Body of pancreas (tissue), 4 donors: ENCODE measurements at places on chromosomes 7 and 10. TPM values are rescaled to one million over a fixed set of nuclear protein-coding genes. Genes with fewer than 3 reads are reported as not detected.
A peak's percentile ranks its signal among the peaks of the same experiment; 100 is the strongest.

GRCh38 chr10:642186-642890, 47.1 kb downstream of the DIP2C start:
- no peaks in the 10 kb centered on the region for H3K36me3 ChIP-seq
- DNase-seq: peak; percentile 8
- no peaks in the 10 kb centered on the region for H3K27me3 ChIP-seq
- no peak overlapping the region for H3K27ac ChIP-seq
- H3K4me1 ChIP-seq: no peaks in the 10 kb centered on the region
- no peak overlapping the region for H3K4me3 ChIP-seq

DNA sequence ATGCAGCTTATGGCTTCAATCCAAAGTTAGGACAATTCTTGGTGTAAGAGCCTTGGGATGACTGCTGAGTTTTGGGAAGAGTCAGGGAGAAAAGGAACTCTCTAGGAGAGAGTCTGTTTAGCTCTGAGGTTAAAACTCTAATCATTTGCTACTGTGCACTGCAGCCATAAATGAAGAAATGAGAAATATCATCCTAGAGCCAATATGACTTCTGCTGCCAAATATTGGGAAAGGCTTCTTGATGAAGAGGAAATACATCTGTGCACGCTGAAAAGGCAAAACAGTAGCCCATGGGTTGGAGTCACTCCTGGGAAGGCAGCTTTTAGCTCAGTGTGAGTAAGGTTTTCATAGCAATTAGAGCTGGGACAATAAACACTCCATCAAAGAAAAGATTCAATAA, 308.8 kb downstream of the SFMBT2 start:
- H3K27me3 ChIP-seq: no peaks in the 10 kb centered on the region
- DNase-seq: no peak
- no peak overlapping the region for H3K27ac ChIP-seq
- H3K36me3 ChIP-seq: no peaks in the 10 kb centered on the region
- H3K4me3 ChIP-seq: no peak overlapping the region

Gene VIPR2
- total RNA-seq: 18.2 TPM

Gene HTR7
- not detected for total RNA-seq

Gene EN2
- not detected for total RNA-seq

DNA sequence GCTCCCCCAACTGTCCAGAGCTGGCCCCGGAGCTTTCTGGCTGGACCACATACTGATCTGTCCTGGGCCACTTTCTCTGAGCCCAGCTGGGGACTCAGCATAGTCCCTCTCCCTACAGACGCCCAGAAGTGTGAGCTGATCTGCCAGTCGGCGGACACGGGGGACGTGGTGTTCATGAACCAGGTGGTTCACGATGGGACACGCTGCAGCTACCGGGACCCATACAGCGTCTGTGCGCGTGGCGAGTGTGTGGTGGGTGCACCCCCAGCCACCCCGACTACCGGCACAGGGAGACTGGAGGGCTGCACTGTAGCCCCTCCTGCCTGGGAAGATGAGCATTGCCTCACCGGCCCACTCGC, 41.8 kb downstream of the TBATA start:
- H3K36me3 ChIP-seq: no peaks in the 10 kb centered on the region
- H3K4me1 ChIP-seq: no peaks in the 10 kb centered on the region
- no peaks in the 10 kb centered on the region for H3K27me3 ChIP-seq
- DNase-seq: no peak
- no peak overlapping the region for H3K27ac ChIP-seq

DNA sequence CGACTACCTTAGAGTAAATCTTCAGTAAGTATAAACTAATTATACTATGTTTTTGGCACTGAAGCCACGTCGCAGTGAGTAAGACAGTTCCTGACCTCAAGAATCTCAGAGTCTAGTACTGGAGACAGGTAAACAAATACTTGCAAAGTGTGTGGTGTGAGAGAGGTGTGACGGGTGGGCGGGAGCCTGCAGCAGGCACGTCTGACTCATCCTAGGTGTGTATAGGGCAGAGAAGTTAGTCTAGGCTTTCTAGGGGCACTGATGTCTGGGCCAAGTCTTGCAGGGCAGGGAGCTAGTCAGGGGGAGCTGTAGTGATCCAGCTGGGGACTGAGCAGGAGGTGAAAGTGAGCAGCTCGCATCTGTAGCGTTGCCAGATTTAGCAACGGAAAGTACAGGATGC, 35.9 kb upstream of the SFTPD start:
- H3K27ac ChIP-seq: no peak overlapping the region
- DNase-seq: no peak
- peaks cover 27% of the 10 kb centered on the region for H3K4me1 ChIP-seq
- no peaks in the 10 kb centered on the region for H3K27me3 ChIP-seq
- H3K36me3 ChIP-seq: no peaks in the 10 kb centered on the region

- DNase-seq: no peak
- H3K27me3 ChIP-seq: no peaks in the 10 kb centered on the region
Observed at GRCh38 chr7:91064052-91064451, 200.2 kb upstream of the FZD1 start.

DNA sequence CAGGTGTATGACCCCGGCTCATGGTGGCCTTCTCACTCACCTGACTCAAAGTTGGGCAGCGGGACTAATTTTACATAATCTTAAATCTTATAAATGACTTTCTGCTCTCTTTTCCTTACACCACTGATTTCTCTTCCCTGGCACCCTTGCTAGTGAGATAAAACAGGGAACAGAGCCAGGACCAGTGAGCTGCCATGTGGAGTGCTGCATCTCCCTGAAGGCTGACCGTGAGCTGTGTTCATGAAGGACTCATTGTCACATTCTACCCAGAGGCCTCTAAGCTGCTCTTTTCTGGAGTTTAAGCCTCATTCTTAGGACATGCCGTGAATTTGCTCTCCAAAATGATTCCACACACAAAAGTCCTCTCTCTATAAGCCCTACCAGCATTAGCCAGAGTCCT, 762.3 kb downstream of the AUTS2 start:
- H3K4me1 ChIP-seq: no peaks in the 10 kb centered on the region
- DNase-seq: no peak
- H3K27me3 ChIP-seq: no peaks in the 10 kb centered on the region
- H3K27ac ChIP-seq: no peak overlapping the region

- H3K27ac ChIP-seq: no peak overlapping the region
- H3K4me3 ChIP-seq: no peak overlapping the region
- no peaks in the 10 kb centered on the region for H3K27me3 ChIP-seq
- H3K4me1 ChIP-seq: no peaks in the 10 kb centered on the region
- DNase-seq: no peak
- no peaks in the 10 kb centered on the region for H3K36me3 ChIP-seq
Observed at GRCh38 chr10:14787938-14788337, 13.2 kb upstream of the FAM107B start.

Gene NANOS1
- total RNA-seq: 4.4 TPM

DNA sequence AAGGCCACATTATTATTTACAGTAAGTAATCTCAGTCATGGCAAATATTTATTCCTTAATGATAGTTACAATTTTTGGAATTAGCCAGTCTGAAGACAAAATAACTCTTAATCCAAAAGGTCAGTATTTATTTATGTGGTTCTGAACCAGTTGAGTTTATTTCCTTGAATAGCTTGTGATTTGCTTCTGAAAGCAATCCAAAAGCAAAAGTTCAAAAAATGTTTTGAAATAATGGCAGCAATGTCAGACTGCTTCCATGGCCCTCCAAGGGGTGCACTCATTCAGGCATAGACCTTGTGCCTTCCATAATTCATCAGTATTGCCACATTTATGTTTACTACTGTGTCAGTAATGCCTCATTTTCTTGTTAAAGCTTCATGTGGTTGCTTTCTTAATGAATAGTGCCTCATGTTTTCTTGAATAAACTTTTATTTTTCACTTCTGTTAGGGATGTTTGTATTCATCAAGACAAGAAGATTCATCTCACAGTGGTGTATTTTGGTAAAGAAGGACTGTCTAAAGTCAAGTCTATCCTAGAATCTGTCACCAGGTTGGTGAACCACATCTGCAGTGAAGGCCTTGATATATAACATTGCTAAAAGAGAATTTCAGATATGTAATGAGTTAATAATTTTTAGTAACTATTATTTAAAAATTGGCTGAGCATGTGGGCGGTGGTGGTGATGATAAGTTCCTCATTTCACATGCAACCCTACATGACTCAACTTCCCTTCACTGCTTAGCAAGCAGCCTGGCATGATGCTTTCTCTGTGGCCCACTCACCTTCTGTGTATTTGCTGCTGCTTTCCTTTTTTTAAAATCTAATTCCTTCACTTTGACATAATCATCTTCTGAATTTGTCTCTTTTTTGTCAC, 22.0 kb downstream of the CSGALNACT2 start:
- H3K27ac ChIP-seq: no peak overlapping the region
- H3K4me1 ChIP-seq: no peaks in the 10 kb centered on the region
- H3K27me3 ChIP-seq: no peaks in the 10 kb centered on the region
- DNase-seq: no peak
- H3K36me3 ChIP-seq: no peaks in the 10 kb centered on the region
- no peak overlapping the region for H3K4me3 ChIP-seq

Gene NEUROG3
- not detected for total RNA-seq

Gene ADRB1
- 1.0 TPM for total RNA-seq

GRCh38 chr10:108567899-108568752, 1355.2 kb downstream of the XPNPEP1 start:
- no peak for DNase-seq
- no peaks in the 10 kb centered on the region for H3K36me3 ChIP-seq

- H3K27ac ChIP-seq: no peak overlapping the region
- no peak for DNase-seq
- H3K27me3 ChIP-seq: no peaks in the 10 kb centered on the region
- no peaks in the 10 kb centered on the region for H3K36me3 ChIP-seq
- no peaks in the 10 kb centered on the region for H3K4me1 ChIP-seq
Observed at GRCh38 chr10:132353456-132354355, 21.7 kb downstream of the LRRC27 start.

Gene DENND2A
- total RNA-seq: 7.3 TPM

DNA sequence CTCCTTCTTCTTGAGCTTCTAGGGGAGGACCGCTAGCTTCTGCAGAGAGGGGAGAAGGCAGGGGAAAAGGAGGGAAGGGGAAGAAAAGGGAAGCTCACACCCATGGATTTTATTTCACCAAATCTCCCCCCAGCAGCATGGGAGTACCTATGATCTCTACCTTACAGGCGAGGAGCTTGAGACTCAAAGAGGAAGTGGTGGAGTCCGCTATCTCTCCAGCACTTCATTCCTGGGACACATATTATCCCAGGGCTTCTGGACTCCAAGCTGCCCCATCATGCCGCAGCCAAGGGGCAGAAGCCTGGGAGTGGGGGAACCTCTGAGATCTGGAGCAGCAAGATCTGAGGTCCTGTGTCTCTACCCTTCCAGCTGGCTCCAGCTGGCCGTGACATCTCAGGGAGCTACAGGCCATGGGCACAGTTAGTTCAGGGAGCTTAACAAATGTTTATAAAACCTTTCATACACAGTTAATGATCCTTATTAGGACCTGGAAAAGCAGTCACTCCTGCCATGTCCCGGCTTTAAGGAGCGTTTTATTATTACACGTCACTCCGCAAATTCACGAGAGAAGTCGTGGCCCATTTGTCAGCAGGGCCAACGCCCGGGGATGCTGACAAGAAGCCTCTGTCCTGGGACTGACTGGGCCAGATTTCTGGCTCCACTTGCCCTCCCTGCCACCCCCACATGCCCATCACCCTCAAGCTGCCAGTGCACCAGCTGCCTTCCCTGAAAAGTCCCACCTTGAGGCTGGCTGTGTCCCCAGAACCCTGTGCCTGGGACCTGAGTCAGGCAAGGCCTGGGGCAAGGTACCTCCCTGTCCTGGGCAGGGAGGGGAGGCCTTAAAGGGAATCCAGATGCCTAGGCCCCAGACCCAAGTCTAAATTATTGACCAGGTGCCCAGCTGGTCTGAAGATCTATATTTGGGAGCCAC, 132.1 kb upstream of the ZMIZ1 start:
- H3K4me1 ChIP-seq: no peaks in the 10 kb centered on the region
- no peak for DNase-seq
- H3K27me3 ChIP-seq: no peaks in the 10 kb centered on the region
- H3K36me3 ChIP-seq: no peaks in the 10 kb centered on the region

Gene LRRC27
- total RNA-seq: 6.5 TPM

GRCh38 chr7:101699399-101699798, 70.3 kb upstream of the MYL10 start:
- no peak for DNase-seq
- H3K36me3 ChIP-seq: no peaks in the 10 kb centered on the region
- no peaks in the 10 kb centered on the region for H3K27me3 ChIP-seq
- H3K4me1 ChIP-seq: no peaks in the 10 kb centered on the region
- H3K27ac ChIP-seq: no peak overlapping the region

- H3K4me1 ChIP-seq: peaks cover 3% of the 10 kb centered on the region
- H3K27ac ChIP-seq: no peak overlapping the region
- H3K36me3 ChIP-seq: no peaks in the 10 kb centered on the region
- no peak overlapping the region for H3K4me3 ChIP-seq
- DNase-seq: no peak
- no peaks in the 10 kb centered on the region for H3K27me3 ChIP-seq
Observed at GRCh38 chr10:29379208-29379607, 90.3 kb downstream of the LYZL1 start.

Gene PALD1
- total RNA-seq: 4.9 TPM

GRCh38 chr7:97006055-97006815, 882 bp downstream of the DLX6 start:
- H3K4me1 ChIP-seq: peaks cover 17% of the 10 kb centered on the region
- H3K4me3 ChIP-seq: no peak overlapping the region
- H3K27ac ChIP-seq: no peak overlapping the region
- H3K36me3 ChIP-seq: no peaks in the 10 kb centered on the region

Gene ACTR3C
- total RNA-seq: 69.9 TPM

Gene AQP1
- 197 TPM for total RNA-seq

GRCh38 chr10:70634011-70634410, 31.5 kb upstream of the PRF1 start:
- H3K36me3 ChIP-seq: no peaks in the 10 kb centered on the region
- no peaks in the 10 kb centered on the region for H3K4me1 ChIP-seq
- no peak overlapping the region for H3K4me3 ChIP-seq
- no peak overlapping the region for H3K27ac ChIP-seq
- H3K27me3 ChIP-seq: no peaks in the 10 kb centered on the region
- DNase-seq: no peak

Gene IRF5
- 15.3 TPM for total RNA-seq

DNA sequence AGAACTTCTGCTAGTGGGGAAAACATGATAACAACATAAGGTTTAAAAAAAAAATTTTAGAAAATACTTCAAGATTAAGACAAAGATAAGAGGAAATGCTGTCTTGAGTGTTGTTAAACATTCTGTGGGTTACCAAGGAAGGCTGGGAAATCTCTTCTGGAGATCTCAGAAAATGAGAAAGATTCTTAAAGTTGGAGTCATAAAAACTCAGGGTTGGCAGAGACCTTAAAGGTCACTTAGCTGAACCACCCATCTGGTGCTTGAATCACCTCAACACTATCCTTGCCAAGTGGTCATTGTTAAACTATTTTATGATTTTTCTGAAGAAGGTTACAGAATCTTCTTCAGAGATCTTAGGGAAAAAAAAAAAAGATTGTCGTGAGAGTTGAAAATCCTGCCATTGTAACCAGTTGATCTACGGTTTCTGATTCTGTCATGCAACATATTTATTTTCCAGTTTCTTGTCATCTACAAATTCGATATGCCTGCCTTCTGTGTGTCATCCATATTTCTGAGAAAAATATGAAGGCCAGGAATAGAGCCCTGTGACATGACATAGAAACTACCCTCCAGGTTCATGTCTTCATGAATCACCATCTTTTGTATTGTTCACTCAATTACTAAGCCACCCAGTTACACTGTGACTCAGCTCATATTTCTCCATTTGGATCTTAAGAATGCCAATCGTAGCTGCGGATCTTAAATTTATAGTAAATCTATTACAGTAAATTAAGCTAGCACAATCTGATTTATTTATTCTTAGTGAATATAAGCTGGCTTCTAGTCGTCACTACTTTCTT, 179.2 kb downstream of the ST7 start:
- no peak overlapping the region for H3K4me3 ChIP-seq
- no peaks in the 10 kb centered on the region for H3K27me3 ChIP-seq
- H3K36me3 ChIP-seq: no peaks in the 10 kb centered on the region

Gene FAM24B
- total RNA-seq: 7.0 TPM

GRCh38 chr10:43084812-43085211, 7.9 kb downstream of the RET start:
- no peak for DNase-seq
- H3K36me3 ChIP-seq: no peaks in the 10 kb centered on the region
- H3K27ac ChIP-seq: no peak overlapping the region
- peaks cover 18% of the 10 kb centered on the region for H3K4me1 ChIP-seq
